ENCODE measurements at places on chromosomes 5 and 9.

DNA sequence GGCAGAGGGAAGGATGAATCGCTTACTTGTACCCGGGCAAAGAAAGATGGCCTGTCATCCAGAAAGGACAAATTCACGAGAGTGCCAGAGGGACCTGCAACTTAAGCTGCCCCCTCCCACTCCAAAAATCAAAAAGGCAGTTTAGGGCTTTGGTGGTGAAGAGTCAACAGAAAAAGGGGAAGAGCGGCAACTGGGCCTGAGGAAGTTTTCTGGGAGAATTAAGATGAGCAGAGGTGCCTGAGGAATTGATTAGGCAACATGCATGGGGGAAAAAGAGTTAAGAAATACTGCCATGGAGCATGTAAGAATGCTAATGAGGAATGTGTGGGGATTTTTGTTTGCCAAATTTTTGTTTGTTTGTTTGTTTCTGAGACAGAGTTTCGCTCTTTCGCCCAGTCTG, 1.8 kb upstream of the ACTL7B start:
- DNase-seq: no peak

GRCh38 chr5:171424726-171425125, 5.3 kb downstream of the FGF18 start:
- no peak for DNase-seq

DNA sequence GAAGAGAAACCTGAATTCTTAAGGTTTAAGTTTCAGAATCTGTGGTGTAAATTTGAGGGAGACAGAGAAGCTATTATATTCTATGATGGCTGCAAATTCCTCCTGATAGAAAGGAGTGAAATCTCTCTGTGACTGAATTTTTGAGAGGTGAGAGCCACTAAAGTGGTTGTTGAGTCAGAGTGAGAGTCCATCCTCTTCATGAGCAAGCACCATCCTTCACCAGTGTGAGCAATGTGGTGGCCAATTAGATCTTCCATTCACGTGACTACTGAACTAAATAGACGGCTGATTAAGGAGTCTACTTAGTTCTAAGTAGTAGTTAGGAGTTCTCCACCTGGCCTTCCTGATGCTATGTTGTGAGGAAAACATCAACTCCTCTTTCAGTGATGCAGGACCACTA, 147.8 kb upstream of the CCNH start:
- no peak for DNase-seq

- peak; percentile 38 for DNase-seq
Observed at GRCh38 chr5:144142139-144142823, 28.2 kb downstream of the YIPF5 start.

- no peak for DNase-seq
Observed at GRCh38 chr5:65203746-65204145, 278.0 kb downstream of the ADAMTS6 start.

GRCh38 chr9:2868883-2869282, 25.0 kb upstream of the PUM3 start:
- DNase-seq: no peak

DNA sequence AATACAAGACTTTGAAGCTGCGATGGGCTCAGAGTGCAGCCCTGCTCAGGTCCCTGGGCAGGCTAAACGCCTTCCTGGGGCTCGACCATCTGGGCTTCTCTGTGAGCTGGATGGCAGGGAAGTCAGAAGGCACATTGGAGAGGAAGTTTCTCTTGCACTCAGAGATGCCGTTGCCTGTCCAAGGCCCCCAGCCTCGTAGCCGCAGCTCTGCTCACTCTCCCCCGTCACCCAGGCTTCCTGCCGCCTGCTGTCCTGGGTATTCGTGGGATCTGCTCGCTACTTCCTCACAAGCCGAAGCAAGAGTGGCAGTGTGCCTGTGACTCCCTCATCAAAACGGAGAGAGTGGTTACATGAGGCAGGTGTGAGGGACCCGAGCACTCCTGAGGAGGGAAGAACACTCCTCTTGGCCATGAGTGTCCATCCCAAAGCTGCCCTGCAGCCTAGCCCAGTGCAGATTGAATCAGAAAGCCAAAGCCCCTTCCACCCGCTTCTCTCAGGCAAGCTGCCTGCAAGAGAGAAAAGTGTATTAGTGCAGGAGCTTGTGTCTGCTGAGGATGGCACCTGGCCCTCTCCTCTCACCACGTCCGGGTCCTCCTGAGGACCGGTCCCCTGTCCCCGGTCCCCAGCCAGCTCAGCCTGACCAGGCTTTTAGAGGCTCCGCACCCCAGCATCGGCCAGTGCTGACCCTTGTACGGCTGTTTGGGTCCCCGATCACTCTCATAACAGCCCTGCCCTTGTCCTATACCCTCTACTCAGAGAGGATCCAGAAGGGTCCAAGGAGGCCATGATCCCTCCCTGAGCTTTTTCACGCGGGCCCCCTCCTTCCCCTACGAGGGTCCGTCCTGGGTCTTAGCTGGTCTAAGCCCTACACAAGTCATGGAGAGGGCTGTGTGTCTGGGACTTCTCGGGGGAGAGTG, 7.3 kb downstream of the FCN2 start:
- DNase-seq: no peak

DNA sequence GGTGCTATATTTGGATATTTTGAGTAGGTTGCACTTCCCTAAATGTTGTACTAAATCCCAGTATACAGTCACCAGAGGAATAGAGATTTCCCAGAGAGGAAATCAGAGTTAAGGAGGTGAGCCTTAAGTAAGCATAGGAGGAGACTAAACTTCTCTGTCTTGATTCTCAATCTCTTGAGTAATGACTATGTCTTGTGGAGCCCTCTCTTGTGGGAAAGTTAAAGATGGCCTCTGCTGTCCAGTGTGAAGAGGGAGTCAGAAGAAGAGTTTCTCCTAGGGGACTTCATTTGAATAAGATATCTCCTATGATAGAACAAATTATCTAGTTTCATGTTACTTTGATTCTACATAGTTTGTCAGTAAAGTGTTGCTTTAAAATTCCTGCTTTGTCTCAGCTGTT, 502.5 kb downstream of the PDE4D start:
- DNase-seq: no peak

DNA sequence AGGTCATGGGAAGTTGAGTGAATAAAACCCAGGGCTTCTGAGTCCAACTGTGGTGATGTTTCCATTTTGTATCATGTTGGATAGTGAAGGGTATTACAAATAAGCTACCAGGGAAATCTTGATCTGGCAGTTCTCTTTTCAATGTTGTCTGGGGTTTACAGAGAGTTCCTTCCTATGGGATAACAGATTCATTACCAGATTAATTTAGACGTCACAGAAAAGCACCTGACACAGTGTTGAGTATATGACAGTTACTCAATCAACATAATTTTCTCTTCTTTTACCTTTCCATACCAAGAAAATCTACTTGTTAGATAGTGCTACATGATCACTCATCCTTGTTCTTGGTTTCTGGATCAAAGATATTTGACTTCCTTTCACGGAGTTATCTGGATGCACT, 270.9 kb downstream of the ACTL7B start:
- no peak for DNase-seq

DNA sequence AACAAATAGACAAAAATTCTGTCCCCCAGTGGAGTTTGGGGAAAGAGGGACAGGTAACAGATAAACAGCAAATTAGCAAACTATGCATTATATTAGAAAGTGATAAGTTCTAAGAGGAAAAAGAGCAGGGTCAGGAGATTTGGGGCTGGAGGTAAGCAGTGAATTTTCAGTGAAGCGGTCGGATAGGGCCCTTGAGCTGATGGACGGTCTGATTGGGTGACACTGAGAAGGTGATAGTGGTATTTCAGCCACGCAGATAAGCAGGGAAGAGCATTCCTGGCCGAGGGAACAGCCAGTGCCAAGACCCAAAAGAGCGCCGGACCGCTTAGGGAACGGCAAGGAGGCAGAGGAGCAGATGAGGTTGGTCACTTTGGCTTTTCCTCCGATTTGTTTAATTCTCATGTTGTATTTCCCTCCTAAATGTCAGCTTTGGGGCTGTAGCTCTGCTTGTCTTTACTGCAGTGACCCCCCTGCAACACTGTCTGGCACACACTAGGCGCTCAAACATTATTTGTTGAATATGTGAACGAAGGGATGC, 1.1 kb upstream of the PTPN3 start:
- no peak for DNase-seq

- DNase-seq: no peak
Observed at GRCh38 chr5:160030631-160031377, 21.9 kb downstream of the TTC1 start.

GRCh38 chr9:121658166-121658565, 6.7 kb downstream of the DAB2IP start:
- DNase-seq: no peak

DNA sequence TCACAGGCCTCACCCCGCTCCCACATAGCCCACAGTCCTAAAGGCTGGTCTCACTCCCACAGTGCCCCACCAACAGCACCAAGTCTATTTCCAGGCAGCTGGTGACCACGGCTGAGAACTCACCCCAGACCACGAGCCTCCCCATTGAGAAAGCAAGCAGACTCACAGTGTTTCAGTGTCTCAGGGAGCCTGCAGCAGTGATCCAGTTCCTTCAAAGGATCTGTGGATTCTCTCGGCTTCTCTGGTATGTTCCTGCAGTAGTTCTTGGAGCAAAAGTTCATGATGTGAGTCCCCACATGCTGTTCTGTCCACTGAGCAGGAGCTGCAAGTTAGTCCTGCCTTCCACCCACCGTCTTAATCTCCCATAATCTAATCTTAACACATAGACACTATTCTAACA, 185.3 kb upstream of the CDH6 start:
- no peak for DNase-seq

DNA sequence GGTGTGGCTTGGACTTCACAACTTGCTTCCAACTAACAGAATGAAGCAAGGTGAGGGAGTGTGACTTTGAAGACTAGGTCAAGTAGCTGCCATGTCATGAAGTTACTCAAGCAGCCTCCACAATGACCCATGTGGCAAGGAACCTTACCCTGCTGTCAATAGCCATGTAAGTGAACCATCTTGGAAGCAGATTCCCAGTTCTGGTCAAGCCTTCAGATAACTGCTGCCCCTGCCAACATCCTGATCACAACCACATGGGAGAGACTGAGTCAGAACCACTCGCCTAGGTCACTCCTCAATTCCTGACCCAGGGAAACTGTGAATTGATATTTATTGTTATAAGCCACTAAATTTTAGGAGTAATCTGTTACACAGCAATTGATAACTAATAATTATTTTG, 10.9 kb downstream of the ZCCHC10 start:
- DNase-seq: no peak
